ENCODE measurements at places on chromosomes 4 and X. TPM values are rescaled to one million over a fixed set of nuclear protein-coding genes. Genes with fewer than 3 reads are reported as not detected.

Gene ELMOD2
- 30.3 TPM for polyA plus RNA-seq

Gene NRK
- polyA plus RNA-seq, result 4.9 TPM

DNA sequence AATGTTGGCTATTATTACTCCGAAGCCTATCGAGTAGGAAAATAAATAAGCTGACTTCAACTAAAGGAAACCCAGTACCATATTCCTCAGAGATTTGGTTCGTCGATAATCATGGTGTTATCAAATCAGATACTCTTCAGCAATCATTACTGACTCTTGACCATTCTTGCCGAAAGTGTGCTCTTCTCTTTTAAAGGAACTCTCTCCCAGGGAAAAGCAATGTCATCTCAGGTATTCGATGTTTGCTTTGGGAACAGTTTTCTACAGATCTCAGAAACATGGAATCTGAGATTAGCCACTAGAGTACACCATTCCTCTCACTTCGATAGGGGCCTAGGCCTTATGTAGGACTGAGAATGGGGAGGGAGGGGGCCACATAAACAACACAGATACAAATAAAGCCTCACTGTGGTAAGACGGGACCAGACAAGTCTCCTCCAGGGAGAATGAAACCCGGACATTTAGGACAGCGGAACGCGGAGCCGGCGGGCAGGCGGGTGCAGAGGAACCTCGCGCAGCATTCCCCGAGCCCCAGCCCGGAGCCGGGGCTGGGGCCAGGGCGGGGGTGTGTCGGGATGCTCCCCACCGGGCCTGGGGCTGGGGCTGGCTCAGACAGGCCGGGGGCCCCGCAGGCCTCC, 581 bp downstream of the DNAJB14 start:
- H3K27ac ChIP-seq, result peak overlapping the region; percentile 99
- peaks cover 14% of the 10 kb centered on the region for H3K4me1 ChIP-seq
- H3K36me3 ChIP-seq, result peaks cover 3% of the 10 kb centered on the region
- H3K4me3 ChIP-seq, result peak overlapping the region; percentile 71

DNA sequence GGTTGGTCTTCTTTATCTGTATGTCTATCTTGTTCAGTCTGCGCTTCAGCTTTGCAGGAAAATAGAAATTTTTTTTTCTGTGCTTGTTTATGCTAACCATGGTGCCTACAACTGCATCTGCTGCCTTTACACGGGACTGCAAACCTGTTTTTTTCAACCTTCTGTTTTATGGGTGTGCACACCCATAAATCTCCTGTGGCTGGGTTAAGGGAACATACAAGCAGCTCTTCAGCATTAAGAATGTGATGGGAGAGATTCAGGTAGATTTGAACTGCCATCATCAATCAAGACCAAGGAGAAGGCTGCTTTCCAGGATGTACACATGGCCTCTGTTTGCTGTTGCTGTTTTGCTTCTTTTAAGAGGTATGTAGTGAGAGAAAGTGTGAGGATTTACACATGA, 502.9 kb downstream of the ANKRD50 start:
- no peaks in the 10 kb centered on the region for H3K36me3 ChIP-seq
- no peak overlapping the region for H3K27ac ChIP-seq
- DNase-seq, result no peak
- H3K27me3 ChIP-seq, result no peaks in the 10 kb centered on the region

- H3K36me3 ChIP-seq, result no peaks in the 10 kb centered on the region
- H3K27ac ChIP-seq, result no peak overlapping the region
- DNase-seq, result no peak
- H3K4me1 ChIP-seq, result no peaks in the 10 kb centered on the region
Observed at GRCh38 chrX:17680732-17681413, 56.4 kb upstream of the SCML1 start.

DNA sequence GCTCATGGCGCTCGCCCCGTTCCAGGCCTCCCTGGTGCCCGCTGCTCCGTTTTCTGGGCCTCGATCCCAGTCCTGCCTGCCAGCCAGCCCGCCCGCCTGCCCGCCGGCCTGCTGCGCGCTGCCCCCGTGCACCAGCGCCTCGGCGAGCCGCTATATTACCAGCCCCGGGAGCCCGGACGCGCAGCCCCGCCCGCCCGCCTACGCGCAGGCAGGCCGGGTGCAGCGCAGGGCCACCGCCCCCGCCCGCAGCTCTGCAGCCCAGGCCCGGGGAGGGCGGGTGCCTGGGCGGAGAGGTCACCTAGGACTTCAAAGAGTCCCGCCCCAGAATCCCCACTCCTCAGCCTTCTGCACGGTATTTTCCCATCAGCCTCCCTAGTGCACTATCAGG, at the start of gene MAOB:
Gene MAOB (minus strand): TSS at position 157 of the 388 bp plus-strand sequence. CDS start 151 bp downstream, at position 6.
- DNase-seq, result peak; percentile 74
- peak within 1 kb of the TSS; percentile 58 for H3K4me3 ChIP-seq
- peak within 1 kb of the TSS; percentile 83 for H3K27ac ChIP-seq
- no peaks in the 10 kb centered on the region for H3K36me3 ChIP-seq
- no peaks in the 10 kb centered on the region for H3K27me3 ChIP-seq
- peaks cover 3% of the 10 kb centered on the region for H3K4me1 ChIP-seq

- peaks cover 79% of the 10 kb centered on the region for H3K36me3 ChIP-seq
- no peak overlapping the region for H3K4me3 ChIP-seq
- H3K27ac ChIP-seq, result no peak overlapping the region
- H3K4me1 ChIP-seq, result no peaks in the 10 kb centered on the region
- no peaks in the 10 kb centered on the region for H3K27me3 ChIP-seq
- DNase-seq, result no peak
Observed at GRCh38 chr4:184396570-184397515, 77.5 kb downstream of the IRF2 start.

Measured in large intestine (tissue), 12 donors.